ENCODE measurements at places on chromosomes 12 and 14.

DNA sequence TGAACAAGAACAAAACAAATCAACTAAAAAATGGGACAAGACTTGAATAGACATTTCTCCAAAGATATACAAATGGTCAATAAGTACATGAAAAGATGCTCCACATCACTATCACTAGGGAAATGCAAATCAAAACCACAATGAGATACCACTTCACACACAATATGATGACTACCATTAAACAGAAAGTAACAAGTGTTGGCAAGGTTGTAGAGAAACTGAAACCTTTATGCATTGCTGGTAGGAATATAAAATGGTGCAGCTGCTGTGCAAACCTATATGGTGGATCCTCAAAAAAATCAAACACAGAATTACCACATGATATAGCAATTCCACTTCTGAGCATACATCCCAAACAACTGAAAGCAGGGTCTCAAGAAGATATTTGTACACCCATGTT, 5.2 kb downstream of the SMAGP start:
- DNase-seq: no peak

GRCh38 chr12:1790444-1790843, 29.9 kb upstream of the LRTM2 start:
- DNase-seq: no peak

- no peak for DNase-seq
These were observed 5.2 kb upstream of the SSH1 start for GRCh38 chr12:108862588-108862959.

GRCh38 chr14:92340931-92341330, 18.0 kb downstream of the SLC24A4 start:
- no peak for DNase-seq

- DNase-seq: no peak
These were observed 44.7 kb downstream of the ZFYVE1 start for GRCh38 chr14:72982146-72982708.

- DNase-seq: no peak
These were observed 13.9 kb downstream of the COPZ1 start for GRCh38 chr12:54338698-54339296.

- DNase-seq: no peak
These were observed 136.1 kb upstream of the PRKD1 start for GRCh38 chr14:30063746-30064145.

GRCh38 chr14:69318241-69318640, 58.3 kb downstream of the GALNT16 start:
- DNase-seq: no peak

- peak; percentile 41 for DNase-seq
These were observed 17.8 kb upstream of the OXA1L start for GRCh38 chr14:22748631-22749068.

- DNase-seq: no peak
These were observed 20.2 kb upstream of the SERPINA1 start for GRCh38 chr14:94408546-94409095.

DNA sequence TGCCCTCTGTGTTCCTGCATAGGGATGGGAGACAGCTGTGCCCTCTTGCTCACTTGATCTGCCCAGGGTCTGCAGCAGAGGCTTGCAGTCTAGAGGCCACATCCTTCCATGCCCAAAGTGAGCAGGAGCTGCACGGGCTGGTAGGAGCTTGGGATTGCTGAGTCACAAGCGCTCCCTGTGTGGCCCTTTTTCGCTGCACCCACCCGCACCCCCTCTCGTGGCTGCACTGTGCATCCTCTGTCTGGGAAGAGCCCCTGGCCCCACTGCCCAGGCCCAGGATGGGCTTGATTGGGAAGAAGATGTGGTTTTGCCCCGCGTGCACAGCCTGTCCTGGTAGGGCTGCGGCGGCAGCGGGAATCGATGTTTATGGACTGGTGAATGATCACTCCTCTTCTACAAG, 192.4 kb downstream of the TSPAN9 start:
- no peak for DNase-seq

- DNase-seq: no peak
These were observed 49.1 kb downstream of the B4GALNT3 start for GRCh38 chr12:508795-509194.

DNA sequence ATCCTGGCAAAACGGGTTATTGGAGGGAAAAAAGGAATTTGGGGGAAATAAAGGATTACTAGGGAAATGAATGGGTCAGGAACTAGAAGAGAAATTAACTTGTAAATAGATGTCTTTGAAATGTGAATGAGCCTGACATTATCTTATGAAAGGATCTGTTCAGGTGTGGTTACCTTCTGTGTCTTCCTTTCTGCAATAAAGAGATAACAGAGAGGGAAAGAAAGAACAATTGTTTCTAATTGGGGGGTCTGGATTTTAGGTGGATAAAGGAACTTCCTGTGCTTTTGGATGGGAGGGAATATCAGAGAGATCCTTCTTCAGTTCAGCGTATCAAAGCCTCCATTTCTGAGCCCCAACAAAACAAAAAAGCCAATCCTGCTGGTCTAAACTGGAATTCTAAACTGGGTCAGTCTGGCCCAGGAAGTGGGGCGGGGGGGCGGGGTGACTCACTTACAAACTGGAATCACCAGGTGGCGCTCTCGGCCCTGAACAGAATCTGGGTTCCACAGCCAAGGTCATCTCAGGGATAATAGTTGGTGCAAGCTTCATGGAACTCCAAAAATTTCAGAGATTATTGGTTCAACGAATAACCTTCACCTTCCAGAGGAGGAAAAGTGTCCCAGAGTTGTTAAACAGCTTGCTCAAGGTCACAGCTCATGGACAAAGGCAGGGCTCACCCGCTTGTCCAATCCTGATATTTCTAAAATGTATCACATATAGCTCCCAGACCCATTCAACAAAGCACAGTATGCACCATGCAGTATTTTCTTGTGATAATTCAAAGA, 15.2 kb upstream of the PEBP1 start:
- peak; percentile 76 for DNase-seq

- no peak for DNase-seq
These were observed 305.6 kb downstream of the KCNH5 start for GRCh38 chr14:62739647-62740046.

GRCh38 chr12:56221757-56222530, at the start of gene RNF41:
RNF41 (minus strand) TSS chr12:56221922; CDS start chr12:56214047, 7,875 bp downstream.
- peak; percentile 95 for DNase-seq

GRCh38 chr14:103247169-103247606, 86.8 kb upstream of the EIF5 start:
- no peak for DNase-seq

DNA sequence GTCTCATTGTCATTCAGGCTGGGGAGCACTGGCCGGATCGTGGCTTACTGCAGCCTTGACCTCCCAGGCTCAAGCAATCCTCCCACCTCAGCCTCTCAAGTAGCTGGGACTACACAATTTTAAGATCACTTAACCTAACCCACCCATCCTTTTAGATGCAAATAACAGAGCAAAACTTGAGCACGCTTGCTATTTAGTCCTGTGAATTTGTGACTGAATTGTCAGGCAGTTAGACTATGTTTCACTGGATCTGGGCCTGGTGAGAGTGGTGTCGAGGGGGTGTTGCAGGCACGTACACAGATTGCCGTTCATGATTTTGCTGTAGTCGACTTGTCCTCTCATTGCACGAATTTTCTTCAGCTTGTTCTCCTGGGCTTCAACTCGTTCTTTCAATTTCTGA, 38.2 kb downstream of the ZFYVE21 start:
- DNase-seq: no peak

DNA sequence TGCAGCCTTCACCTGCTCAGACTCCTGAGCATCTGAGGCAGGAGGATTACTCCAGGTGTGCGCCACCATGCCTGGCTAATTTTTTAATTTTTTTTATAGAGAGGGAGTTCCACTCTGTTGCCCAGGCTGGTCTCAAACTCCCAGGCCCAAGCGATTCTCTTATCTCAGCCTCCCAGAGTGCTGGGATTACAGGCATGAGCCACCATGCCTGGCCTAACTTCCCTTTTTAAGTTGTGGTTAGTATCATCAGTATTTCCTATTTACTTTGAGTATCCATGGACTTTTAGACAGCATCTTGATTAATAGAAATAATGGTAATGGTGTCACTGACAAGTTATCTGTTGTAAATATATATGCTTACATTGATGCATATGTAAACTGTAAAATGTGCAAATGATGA, 116.9 kb downstream of the FGD4 start:
- no peak for DNase-seq

GRCh38 chr12:104694161-104694560, 237.4 kb downstream of the CHST11 start:
- no peak for DNase-seq

DNA sequence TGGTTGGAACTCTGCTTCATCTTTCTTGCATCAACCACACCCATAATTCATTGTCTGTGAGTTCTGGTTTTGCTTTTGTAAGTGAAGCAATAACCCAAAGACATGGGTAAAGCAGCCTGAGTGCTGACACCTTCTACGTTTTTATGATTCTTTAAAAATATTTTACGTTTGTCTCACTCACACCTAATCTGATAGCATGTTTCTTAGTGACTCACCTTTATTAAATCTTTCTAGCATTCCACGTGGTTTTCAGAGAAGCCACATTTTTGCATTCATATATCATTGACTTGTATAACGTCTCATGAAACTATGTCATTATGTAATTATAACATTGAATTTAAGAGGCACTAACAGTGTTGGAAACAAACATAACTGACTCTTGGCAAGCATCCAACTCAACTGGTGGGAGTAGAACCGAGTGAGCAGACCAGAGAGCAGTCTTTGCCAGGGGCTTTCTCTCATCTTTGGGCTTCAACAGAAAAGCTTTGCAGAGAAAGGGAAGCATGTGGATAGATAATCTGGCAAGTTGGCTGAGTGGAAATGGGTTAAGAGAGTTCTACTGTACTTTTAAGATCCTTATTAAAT, 118.8 kb downstream of the TPH2 start:
- peak; percentile 5 for DNase-seq

DNA sequence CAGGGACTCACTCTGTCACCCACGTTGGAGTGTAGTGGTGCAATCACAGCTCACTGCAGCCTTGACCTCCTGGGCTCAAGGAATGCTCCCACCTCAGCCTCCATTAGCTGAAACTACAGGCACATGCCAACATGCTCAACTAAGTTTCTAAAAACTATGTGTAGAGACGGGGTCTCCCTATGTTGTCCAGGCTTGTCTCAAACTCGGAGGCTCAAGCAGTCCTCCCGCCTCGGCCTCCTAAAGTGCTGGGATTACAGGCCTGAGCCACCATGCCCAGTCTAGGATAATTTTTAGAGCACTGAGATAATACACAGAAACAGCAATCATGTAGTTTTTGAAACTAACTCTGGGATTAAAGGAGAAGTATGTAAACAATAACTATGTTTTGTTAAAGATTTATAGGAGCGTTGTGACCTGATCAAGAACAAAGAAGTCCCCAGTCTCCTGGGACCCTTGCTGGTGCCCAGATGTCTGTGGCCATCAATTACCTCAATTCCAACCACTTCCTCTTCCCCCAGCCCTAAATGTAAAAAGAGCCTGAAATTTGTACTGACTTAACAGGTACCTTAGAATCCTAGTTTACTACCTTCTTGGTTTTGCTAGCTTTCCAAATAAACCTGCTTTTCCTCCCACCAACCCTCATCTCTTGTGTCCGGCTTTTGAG, 28.9 kb upstream of the EGLN3 start:
- no peak for DNase-seq

DNA sequence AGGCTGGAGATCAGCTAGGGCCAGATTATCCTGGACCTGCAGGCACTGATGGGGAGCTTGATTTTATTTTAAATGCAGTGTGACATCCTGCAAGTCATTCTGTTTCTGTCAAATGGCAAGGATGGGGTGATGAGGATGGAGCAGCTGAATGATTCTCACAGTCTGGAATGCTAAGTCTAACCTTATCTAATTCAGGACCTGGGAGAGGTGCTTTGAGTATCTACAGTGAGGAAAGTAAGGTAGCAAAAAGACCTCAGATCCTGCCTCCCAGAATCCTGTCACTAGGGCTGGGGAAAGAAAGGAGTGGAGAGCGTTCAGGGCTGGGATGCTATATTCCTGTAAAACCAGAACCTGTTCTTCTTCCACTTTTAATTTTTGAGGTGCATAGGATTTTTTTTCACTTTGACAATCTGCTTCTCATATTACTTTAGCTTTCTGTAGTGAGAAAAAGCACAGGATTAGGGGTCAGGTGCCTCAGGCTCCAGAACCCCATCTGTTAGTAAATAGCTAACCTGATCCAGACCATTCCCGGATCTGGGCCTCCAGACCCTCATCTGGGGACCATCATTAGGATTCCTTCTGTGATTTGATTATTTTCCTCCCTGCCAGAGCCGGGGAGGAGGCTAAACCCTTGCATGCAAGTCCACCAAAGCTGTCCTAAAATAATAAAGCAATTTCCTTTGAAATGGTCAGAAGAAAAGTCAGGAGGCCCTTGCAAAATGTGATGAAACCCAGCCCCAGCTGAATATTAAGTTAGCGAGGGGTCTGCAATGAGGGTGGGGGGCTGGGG, 54.7 kb downstream of the ASCL1 start:
- no peak for DNase-seq

GRCh38 chr12:47449797-47450196, 256.0 kb downstream of the RPAP3 start:
- DNase-seq: no peak

DNA sequence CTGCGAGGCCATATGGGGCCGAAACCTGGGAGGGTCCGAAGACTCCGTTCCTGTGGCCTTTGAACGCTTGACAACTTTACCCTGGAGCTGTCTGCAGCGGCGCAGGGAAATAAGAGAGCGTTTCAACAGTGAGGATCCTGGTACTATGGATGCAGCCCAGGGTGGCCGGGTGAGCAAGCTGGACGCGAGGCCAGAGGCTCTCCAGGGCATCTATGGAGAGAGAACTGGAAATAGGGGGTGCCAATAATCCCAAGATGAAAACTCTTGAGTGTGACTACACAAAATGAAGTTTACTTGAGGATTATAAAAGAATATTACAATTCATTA, 1.1 kb upstream of the ABCC9 start:
- no peak for DNase-seq

- peak; percentile 75 for DNase-seq
These were observed 24.5 kb upstream of the PPP1R13B start for GRCh38 chr14:103871596-103872480.

DNA sequence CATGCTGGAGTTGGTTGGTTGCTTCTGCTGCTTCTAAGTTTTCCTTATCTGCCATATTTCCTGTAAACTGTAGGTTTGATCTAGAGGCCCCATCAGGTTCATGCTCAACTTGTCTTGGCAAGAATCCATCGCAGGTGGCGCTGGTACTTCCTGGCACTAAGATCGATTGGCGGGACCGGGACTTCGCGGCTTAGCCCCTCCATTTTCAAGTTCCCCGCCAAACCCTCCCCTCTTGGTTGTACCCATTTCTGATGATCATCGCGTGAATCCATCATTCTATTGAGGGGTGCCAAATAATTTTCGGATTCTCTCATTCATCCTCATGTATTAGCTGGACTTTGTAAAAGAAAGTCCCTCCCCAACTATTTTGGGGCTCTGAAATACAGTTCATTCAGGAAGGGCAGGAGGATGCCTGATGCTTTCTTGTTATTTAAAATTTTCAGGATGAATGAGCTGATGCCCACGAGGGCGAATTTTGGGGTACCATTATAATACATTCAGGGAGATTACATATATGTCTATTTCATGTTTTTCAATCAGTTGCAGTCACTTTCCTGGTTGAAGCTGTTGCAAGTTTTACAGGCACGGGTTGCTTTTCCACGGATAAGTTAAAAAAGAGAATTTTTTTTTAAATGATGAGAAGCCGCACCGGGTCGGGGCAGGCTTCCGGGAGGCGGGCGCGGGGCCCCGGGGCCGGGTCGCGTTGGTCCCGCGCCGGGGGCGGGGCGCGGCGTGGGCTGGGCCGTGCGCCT, 395 bp upstream of the BRI3BP start:
- peak; percentile 90 for DNase-seq

All from RPMI8226 (cell line).